ENCODE measurements at places on chromosomes 3 and 15.

- DNase-seq: no peak
These were observed 350.8 kb upstream of the ZNF385D start for GRCh38 chr3:22101811-22102210.

DNA sequence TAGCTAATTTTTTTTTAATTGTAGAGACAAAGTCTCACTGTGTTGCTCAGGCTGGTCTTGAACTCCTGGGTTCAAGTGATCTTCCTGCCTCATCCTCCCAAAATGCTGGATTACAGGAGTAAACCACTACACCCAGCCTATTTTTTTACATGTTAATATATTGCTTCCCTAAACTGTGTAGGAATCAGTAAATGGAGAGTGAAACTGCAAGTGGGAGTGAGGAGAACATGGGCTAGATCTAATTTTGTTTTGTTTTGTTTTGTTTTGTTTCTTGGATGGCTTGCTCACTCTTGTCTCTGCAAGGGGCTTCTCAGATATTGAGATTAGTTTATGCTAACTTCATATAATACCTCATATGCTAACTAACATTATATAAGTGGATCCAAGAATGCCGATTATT, 31.5 kb downstream of the PARP15 start:
- DNase-seq: no peak

DNA sequence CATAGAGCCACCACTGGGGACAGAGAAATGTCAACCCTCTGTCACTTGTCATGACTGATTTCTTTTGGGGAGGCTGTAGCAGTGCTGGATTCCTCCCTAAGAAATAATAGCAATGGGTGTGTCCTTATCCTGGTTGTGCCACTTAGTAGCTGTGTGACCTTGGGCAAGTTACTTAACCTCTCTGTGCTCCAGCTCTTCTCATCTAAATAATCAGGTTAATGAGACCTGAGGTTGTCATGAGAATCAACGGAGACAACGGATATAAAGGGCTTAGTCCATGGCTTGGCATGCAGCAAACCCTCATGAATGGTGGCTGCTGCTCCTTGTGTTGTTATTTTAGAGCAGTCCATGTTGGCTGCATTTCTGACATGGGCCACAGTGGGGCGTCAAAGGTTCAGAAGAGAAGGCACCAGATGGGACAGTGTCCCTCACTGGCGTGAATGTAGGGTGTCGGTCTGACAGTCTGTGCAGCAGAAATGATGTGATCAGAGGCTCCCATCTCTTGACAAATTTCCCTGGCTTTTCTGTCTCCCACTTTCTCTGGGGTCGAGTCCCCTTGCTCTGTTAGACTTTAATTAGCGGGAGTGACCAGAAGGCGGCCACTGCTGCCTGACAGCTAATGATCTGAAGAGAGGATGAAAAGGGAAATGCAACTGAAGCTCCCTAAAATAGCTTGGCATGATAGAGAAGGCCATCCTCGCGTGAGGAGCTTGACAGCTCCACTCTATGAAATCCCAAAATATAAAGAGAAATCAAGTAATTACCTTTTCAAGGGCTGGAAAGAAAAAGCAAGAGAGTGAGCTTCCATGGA, 209.4 kb downstream of the CADPS start:
- DNase-seq: peak; percentile 59

DNA sequence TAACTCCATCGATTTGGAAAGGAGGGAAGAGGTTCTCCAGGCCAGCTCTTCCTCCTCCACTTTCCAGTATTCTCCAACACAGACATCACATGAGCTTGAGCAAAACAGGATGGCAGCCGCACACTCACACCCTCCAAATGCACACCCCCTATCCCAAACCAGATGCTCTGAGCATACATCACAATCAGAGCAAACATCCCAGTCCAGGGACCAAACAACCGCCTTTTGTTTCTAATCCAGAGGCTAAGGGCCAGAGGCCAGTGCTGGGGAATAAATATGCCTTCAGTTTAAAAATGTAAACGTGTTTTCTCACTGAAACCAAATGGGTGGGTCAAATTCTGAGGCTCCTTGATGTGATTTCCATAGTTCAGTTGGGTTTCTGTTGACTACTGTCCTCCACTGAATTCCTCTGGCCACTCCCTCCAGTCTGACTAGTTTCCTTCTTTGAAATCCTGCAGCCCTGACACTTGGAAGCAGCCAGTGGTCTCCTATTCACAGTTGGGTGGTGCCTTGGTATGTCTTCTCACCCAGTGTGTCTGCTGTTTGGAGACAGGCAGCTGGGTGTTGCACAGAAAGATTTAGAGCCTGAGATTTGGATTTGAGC, 19.2 kb upstream of the MFGE8 start:
- DNase-seq: no peak

- DNase-seq: no peak
These were observed 160.7 kb downstream of the BBX start for GRCh38 chr3:107683447-107683846.

- DNase-seq: no peak
These were observed 112.5 kb downstream of the FOXB1 start for GRCh38 chr15:60116456-60117089.

DNA sequence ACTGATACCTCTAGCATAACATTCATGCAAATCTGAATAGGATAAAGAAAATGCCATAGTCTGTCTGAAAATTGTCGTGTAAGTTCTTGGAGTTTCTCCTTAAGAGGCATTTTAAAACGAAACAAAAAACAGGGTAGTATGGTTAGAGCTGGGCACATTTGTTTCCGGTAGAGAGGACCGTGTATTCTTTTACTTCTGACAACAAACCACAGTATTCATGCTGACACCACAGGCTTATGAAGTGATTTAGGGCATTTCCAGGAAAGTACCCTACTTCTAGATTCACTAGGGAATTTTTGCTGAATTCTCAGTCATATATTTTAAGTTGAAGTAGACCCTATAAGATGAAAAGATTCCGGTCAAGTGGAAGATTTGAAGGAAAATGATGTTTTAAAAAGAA, 541.3 kb downstream of the UNC13C start:
- no peak for DNase-seq

DNA sequence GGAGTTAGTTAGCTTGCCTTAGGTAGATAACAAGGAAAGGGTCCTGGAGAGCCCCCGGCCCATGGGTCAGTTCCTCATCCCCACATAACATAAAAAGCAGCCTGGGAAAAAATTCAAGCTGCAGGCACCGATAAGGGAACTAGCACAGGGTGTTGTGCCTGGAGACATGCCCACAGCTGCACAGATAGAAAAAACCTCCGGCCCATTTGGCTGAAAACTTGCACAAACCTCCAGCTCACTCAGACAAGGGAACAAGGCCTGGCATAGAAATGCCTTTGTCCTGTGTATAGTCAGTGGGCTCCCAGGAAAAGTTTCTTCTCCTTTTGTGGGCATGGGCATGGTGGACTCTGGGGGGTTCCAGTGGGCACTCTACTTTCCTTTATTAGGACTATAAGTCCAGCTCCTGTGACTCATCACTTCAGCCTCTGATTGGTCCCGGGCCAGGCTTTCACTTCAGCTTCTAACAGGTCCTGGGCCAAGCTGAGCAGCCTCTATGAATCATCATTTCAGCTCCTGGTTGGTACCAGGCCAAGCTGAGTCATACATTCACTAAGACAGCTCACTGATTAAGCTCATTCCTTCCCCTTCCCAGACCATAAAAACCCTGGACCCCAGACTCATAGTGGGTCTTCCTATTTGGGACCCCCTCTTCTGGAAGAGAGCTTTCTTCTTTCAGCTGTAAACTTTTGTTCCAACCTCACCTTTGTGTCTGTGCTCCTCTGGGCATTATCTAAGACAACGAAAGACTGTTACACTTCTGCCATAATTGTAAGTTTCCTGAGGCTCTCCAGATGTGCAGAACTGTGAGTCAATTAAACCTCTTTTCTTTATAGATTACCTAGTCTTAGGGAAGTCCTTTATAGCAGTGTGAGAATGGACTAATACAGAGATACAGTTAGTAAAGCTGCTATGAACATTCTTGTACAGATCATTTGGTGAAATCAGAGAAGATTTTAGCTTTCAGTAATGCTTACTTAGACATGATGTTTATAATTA, 348.0 kb upstream of the DPPA4 start:
- DNase-seq: no peak

DNA sequence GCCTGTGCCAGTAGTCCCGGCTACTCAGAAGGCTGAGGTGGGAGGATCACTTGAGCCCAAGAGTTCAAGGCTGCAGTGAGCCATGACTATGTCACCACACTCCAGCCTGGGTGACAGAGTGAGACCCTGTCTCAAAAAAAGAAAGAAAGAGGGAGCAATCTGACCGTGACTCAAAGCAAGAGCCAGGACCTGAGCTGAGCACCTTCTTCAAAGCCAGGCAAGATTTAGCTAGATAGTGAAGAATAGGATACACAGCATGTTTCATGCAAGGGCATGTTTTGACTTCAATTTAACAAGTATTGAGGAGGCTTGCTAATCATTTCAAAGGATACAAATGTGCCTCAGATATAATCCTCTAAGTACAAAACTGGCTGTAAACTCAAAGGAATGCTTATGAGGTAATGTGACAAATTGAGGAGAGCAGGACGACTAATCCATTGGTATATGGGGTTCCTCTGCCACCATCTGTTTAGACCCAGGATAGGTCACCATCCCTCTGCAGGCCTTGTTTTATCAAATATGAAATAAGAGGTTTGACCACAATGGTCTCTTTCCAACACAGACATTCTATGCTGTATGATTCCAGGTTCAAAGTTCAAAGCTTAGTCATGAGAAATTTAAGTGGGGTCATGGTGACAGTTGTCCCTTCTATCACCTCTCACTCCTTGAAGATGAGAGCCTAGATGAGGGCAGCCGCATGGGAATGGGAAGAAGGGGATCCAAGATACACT, 33.2 kb downstream of the RAB27A start:
- DNase-seq: no peak

DNA sequence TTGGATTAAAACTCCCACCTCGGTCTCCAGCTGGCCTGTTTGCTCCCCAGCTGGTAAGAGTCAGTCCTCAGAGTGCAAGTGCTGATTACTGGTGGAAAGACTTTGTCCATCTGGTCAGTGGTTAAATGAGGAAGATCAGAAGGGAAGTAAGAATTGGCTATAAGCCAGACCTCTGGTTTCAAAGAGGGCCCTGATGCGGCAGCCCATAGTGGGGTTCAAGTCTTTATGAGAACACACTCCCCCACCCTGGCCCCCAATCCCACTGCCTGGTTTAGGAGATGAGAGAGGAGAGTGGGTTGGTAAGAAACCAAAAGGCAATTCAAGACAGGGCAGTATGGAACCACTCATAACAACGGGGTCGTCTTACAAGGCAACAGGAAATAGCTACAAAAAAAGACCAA, 65.0 kb downstream of the FRMD4B start:
- DNase-seq: no peak

GRCh38 chr3:64687781-64688604, at the start of gene ADAMTS9:
TSS of gene ADAMTS9 (minus strand) at chr3:64688000. CDS start at chr3:64687657, 343 bp downstream.
- DNase-seq: no peak

GRCh38 chr3:53545310-53545995, 51.0 kb downstream of the CACNA1D start:
- no peak for DNase-seq

DNA sequence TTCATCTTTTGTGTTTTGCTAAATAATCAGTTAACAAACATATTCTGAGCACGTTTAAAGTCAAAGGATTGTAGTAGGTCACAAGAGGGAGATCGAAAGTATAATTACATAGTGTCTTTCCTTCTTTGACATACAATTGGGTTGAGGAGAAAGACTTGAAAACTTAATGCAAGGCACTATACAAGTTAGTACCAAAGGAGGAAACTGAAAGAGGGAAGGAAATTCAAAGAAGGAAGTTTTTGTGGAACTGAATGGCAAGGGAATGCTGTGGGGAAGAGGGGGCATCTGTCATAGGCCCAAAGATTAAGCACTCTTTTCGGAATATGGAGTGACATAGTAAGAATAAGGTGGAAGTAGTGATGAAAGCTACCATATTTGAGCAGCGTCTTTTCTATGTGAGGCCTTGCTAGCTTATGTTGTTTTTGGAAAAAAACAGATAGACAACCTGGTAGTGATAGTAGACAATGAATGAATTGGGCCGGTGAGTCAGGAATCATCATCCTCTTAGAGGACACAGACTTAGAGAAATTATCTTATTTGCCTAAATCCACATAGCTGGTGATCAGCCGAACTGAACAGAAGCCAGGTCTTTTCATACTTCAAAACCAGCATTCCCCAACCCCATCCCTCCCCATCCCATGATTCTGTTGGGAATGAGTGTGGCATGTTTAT, 10.2 kb downstream of the MBNL1 start:
- DNase-seq: no peak

DNA sequence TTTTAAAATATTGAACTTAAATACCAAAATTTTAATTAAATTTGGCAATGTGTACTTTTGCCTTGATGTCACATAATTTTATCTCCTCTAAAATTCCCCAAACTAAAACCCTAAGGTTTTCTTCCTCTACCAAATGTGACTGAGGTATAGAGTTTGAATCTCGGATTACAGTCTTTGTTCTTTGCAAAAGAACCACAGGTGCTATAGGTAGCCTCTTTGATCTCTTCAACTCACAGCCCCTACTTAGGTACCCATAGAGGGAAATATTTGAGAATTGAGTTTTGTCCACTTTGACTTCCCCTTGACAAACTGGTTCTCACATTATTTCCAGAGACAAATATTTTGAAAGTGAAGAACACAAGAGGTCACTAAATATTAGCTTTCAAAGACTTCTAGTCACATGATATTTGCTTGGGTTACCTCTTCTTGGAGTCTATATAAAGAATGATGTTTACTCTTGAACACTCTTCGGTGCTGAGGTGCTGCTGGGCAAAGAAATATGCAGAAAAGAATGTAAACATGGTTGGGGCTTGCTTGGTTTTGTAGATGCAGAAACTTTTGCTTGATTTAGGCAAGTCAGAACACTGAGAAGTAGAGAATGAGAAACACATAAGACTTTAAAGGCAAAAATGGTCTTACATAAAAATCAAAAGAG, 120.8 kb upstream of the MCTP2 start:
- no peak for DNase-seq

- no peak for DNase-seq
These were observed 5.5 kb upstream of the OR5K1 start for GRCh38 chr3:98457543-98457942.

- DNase-seq: no peak
These were observed 29.1 kb downstream of the PLXND1 start for GRCh38 chr3:129577366-129577765.

DNA sequence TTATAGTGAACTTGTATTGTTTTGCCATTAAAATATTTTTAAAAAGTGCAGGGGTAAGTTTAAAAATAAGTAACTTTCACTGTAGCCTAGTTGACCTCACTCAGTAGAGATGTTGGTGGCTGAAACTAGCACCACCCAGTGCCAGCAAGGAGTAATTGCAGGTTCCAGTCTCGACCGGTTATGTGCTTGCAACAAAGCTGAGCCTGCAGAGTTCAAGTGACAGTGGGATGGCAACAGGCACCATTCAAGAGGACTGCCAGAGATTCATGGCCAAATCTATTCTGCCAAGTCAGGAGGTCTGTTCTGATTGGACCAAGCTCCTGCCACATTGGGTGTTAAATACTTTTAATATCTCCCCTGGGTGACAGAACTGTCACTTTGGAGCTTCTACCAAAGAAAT, 2.7 kb downstream of the ADAMTS7 start:
- DNase-seq: peak; percentile 43

GRCh38 chr3:36653095-36653494, 111.3 kb downstream of the DCLK3 start:
- DNase-seq: no peak

GRCh38 chr3:186193534-186194450, 84.9 kb upstream of the ETV5 start:
- DNase-seq: no peak

Measured in stimulated activated CD8-positive, alpha-beta memory T cell treated with anti-CD3 and anti-CD28 coated beads, Interleukin-4, amount 100 ng/mL, for 48 hours (primary cell).